ENCODE measurements at places on chromosomes 2 and 18.
A peak's percentile ranks its signal among the peaks of the same experiment; 100 is the strongest.

DNA sequence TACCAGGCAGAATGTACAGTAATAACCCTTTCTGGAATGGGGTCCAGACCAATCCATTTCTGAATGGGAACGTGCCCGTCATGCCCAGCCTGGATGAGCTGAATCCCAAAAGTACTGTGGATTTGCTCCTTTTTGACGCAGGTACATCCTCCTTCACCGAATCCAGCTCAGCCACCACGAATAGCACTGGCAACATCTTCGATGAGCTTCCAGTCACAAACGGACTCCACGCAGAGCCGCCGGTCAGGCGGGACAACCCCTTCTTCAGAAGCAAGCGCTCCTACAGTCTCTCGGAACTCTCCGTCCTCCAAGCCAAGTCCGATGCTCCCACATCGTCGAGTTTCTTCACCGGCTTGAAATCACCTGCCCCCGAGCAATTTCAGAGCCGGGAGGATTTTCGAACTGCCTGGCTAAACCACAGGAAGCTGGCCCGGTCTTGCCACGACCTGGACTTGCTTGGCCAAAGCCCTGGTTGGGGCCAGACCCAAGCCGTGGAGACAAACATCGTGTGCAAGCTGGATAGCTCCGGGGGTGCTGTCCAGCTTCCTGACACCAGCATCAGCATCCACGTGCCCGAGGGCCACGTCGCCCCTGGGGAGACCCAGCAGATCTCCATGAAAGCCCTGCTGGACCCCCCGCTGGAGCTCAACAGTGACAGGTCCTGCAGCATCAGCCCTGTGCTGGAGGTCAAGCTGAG, 89.6 kb downstream of the SH3BP4 start:
- no peak for DNase-seq

- no peak for DNase-seq
Observed at GRCh38 chr2:223404616-223405015, 197.5 kb downstream of the SCG2 start.

- DNase-seq: no peak
Observed at GRCh38 chr2:133661392-133661791, 93.1 kb upstream of the NCKAP5 start.

GRCh38 chr2:19369341-19369955, 11.0 kb upstream of the OSR1 start:
- peak; percentile 65 for DNase-seq

- no peak for DNase-seq
Observed at GRCh38 chr2:112472547-112473263, 9.3 kb upstream of the TTL start.

DNA sequence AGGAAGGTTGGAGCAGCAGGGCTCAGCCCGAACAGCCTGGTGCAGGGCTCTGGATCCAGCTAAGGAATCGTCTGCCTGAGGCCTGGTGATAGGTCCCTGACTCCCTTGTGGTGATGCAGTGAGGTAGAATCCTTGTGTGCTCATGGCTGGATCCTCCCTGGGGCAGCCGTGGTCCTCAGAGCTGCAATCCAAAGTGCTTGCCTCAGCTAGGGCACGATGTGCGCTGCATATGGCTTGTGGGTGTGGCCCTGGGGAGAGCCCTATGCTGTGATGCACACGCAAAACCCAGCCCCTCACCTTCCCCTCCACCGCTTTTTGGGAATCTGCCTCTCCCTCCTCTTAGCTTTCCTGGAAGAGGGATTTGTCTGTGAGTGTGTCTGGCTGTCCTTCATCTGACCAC, 142.2 kb downstream of the DYSF start:
- DNase-seq: no peak

DNA sequence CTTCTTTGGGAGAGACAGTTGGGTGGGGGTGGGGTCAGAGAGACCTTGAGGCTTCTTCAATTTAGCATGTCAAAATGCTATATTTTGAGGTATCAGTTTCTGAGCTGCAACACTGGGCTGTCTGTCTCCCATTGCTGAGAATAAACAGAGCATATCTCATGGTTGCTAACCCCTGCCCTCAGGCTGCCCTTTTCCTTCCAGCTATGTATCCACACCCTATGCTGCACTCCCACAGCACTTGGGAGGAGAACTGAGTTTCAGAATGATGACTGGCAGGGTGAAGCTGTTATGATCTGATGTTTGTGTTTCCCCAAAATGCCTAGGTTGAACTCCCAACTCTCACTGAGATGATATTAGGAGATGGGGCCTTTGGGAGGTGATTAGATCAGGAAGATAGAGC, 794.0 kb downstream of the RNF144A start:
- no peak for DNase-seq

- no peak for DNase-seq
Observed at GRCh38 chr2:39642051-39642718, 23.5 kb upstream of the TMEM178A start.
